ENCODE measurements at places on chromosomes 12 and 14.

- no peak for DNase-seq
These were observed 43.5 kb upstream of the KCNA5 start for GRCh38 chr12:5000204-5000603.

GRCh38 chr12:59452259-59452658 is 143.6 kb upstream of the SLC16A7 start:
- no peak for DNase-seq

- no peak for DNase-seq
These were observed 310.9 kb downstream of the ADGRD1 start for GRCh38 chr12:131264635-131265034.

DNA sequence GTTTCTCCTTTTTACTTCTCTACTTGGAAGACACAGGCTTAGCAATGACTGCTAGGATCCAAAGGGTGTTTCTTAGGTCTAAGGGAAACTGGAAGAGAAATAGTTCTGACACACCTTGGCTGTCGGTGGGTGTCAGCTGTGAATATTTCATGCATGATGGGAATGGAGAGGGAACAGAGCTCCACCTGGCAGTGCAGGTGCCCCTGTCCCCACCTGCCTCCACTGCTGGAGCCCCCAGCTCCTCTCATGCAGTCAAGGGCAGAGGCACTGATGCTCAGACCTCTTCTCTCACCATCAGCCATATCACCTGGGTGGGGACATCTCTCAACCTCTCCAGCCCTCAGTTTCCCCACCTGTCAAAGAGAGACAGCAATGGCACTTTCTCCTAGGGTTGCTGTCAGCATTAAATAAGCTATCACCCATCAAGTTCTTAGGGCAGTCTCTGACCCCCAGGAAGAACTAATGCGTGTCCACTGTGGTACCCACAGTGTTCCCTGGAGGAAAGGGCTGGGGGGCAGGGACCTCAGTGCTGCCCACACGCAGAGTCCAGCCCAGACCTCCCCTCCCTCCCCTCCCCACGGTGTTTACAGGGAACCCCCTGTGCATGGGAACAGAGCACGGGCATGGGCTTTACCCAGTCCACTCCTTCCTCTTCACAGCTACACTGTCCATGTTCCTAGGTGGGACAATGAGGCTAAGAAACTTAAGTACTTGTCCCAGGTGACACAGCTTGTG is 69.1 kb downstream of the C14orf132 start:
- no peak for DNase-seq

DNA sequence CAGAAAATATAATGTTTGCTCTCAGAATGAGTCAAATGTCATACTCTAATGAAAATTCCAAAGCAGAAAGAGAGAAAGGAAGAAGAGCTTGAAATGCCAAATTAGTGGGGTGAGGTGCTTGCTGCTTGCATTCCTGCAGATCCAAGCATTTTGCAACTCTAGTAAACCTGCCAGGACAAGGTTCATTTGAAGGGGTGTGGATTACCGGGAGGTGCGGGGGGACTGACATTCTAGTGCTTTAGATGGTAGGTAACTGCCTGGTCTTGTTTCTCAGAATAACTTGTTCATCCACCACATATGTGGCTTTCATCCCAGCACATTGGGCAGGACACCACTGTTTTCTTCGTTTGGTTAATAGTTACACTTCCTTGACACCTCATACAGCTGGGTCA is 144.4 kb downstream of the AKAP6 start:
- DNase-seq: no peak

DNA sequence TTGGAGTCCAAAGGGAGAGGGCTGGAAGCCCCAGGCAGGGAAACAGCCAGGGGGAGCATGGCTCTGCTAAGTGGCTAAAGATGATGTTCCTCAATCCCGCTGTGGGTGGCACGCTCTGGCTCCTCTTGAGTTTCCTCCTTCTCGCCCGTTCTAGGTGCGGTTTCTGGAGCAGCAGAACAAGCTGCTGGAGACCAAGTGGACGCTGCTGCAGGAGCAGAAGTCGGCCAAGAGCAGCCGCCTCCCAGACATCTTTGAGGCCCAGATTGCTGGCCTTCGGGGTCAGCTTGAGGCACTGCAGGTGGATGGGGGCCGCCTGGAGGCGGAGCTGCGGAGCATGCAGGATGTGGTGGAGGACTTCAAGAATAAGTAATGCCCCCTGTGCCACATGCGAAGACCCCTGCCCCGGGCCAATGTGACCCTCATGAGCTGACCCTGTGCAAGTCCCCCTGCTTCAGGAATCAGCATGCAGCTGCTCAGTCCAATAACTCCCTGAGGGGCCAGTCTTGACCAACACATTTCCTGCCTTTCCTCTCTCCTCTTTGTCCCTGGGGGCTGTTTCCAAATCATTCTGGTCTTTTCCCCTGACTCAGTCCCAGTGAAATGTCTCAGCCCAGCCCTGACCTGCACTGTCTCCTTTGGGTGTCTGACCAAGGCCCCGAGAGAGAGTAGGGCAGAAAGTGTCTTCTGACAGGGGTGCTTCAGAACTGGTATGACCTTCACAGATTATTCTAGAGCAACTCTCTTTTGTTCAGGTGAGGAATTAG is 2.1 kb downstream of the KRT7 start:
- no peak for DNase-seq

- DNase-seq: no peak
These were observed 102.7 kb downstream of the PAPLN start for GRCh38 chr14:73339846-73340595.

GRCh38 chr14:83746336-83746735 is 1783.6 kb upstream of the FLRT2 start:
- DNase-seq: no peak
